ENCODE measurements at places on chromosomes 1 and 21.
A peak's percentile ranks its signal among the peaks of the same experiment; 100 is the strongest.

- DNase-seq = no peak
Observed at GRCh38 chr1:197806718-197807117, 31.4 kb upstream of the DENND1B start.

DNA sequence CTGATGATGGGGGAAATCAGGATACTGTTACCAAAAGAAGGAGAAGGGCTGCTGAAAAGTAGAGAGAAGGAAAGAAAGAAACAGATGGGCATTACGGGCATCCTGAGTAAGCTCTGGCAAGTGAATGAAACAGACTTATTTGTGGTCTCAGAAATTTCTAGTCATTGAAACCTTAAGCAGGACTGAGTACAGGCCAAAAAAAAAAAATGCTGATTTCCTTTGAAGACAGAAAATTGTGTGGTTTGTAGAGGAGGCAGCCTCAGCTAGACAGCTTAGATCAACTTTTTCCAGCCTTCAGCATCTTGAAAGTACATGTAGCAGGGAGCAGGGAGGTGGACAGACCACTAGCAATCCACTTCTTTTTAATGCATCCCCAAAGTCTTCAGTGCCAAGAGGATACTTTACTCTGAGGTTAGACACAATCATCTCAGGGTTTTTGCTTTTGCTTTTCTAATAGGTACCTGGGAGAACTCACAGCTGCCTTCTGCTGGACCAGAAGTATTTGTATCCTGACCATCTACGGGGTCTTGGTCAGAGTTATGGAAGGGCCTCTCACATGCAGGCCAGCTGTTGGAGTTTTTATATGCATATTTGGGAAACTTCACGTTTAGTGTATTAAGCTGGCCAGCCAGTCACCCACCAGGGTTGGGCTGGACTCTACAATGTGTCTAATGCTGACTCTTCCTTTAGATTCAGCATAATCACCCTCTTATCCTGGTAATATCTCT lies 10.6 kb upstream of the CAPZB start:
- no peak for DNase-seq

- DNase-seq = no peak
Observed at GRCh38 chr21:39451332-39452206, at the start of gene SH3BGR. Gene SH3BGR, plus strand, starts transcription at chr21:39451970. Its CDS starts 127 bp downstream, at chr21:39452097.

DNA sequence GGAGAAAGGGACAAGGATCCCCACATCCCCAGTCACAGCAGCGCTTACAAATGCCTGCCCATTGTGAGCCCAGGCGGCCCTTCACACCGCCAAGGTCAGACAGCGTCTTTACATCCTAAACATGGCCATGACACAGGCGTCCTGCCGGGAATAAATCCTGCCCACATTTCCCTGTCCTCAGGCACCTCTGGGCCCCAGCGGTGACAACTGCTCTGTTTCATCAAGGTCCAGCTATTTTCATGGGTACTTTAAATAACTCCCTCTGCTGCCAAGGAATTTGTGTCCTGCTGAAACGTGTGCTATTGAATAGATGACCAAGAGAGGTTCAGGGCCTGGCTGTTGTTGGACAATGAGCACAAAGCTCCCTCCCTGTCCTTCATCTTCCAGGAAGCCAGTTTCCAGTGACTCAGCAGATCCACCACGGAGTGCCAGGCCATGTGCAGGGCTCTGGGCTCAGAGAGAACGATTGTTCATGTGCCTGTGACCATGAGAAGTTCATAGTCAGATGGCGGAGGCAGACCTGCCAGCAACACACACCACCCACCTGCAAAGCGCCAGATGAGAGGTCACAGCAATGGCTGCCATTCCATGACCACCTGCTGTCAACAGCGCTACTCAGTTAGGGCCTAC lies 195.8 kb downstream of the MATN1 start:
- no peak for DNase-seq

- no peak for DNase-seq
Observed at GRCh38 chr1:1230656-1231399, 973 bp downstream of the SDF4 start.

DNA sequence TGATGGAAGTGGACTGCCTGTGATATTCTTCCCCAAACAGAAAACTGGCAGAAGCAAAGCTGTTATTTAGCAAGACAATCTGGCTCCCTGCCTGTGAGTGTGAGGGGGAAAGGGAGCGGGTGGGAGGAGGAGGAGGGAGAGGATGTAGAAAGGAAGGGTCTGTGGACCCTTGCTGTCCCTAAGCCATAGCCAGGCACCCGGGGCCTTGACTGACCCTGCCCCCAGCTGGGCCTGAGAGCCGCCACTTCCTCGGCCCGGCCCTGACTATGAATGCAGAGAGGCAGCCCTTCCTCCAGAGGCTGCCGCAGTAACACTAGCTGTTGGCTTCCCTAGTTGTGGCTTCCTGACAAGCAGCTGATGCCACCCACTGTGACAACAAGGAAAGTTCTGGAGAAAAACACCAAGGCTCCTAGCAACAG lies 13.9 kb downstream of the PLA2G2F start:
- DNase-seq = no peak

DNA sequence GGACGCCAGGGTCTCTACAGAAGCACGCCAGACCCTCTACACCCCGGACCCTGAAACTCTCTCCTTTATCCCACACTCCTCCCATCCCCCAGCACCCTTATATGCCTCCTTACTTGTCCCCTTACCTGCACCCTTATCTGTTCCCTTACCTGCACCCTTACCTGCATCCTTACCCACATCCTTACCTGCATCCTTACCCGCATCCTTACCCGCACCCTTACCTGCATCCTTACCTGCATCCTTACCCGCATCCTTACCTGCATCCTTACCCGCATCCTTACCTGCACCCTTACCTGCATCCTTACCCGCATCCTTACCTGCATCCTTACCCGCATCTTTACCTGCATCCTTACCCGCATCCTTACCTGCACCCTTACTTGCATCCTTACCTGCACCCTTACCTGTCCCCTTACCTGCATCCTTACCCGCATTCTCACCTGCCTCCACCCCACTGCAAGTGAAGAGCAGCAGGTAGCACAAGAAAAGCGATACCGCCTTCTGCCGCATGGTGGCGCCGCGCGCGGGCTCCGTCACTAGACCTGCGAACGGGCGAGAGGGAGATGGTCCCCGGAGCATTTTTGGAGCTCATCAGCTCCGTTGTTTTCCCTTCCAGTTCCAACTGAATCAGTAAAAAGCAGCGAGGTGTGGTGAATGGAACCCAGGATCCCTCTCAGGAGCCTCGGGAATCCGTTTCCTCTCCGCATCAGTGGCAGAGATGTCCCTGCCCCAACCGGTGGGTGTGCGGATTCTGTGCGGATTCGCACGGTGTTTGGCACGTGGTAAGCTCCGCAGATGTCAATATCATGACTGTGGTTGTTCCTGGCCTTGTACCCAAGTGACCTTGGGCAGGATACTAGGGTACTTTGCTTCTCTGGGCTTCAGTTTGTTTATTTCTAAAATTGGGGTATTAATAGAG lies 2.9 kb downstream of the IFI6 start:
- DNase-seq = no peak

- DNase-seq = peak; percentile 60
Observed at GRCh38 chr1:28208818-28209441, 23.9 kb downstream of the DNAJC8 start.

DNA sequence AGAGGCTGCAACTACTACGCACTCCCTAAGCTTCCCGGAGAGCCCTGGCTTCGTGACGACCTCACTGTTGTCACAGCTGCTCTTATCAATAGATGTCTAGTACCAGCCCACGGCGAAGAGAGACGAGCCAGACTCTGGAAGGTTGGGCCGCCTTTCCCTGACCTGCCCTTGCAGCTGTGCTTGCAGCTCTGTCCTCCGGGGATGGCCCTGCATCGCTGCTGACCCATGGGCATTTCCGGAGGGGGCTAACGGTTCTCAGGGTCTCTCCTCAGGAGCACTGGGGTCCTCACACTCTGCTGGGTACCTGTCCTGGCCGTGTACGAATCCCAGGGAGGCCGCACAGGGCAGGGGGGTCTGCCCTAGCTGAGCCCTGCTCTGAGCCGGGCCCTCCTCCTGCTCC lies 93.8 kb upstream of the COL6A1 start:
- no peak for DNase-seq

DNA sequence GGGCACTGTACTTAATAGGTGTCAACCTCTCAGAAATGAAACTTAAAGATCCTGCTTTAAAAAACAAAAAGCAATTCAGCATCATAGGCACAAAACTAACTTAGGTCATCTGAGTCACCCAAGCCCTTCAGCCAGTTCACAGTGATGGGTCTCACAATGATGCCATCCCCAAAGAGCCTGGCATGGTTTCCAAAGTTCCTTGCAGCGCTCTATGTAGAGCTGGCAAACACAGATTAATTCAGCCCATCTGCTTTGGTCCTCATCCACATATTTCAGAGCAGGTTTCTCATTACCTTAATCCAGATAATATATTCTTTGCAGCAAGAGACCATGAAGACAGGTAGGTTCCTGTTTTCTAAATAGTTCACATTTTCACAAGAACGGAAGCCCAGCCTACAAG lies 14.6 kb upstream of the PLA2G2C start:
- no peak for DNase-seq

GRCh38 chr1:245788269-245788668 lies 633.5 kb downstream of the KIF26B start:
- DNase-seq = no peak

GRCh38 chr1:248800459-248800858 lies 25.3 kb downstream of the SH3BP5L start:
- DNase-seq = no peak

DNA sequence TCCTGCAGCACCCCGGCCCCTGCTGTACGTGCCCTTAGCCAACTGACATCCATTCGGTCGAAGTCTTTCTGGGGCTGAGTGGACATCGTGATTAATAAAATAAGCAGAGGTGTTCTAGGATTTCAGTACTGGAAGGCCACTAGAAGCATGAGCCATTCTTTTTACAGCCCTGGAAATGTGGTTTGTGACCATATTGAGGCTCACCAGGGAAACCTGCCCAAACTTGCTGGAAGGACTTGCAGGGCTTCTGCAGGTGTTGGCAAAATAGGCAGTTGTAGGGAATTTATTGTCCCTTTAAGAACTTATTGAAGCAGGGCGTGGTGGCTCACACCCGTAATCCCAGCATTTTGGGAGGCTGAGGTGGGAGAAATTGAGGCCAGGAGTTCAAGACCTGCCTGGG lies 80.8 kb downstream of the DOP1B start:
- DNase-seq = no peak

DNA sequence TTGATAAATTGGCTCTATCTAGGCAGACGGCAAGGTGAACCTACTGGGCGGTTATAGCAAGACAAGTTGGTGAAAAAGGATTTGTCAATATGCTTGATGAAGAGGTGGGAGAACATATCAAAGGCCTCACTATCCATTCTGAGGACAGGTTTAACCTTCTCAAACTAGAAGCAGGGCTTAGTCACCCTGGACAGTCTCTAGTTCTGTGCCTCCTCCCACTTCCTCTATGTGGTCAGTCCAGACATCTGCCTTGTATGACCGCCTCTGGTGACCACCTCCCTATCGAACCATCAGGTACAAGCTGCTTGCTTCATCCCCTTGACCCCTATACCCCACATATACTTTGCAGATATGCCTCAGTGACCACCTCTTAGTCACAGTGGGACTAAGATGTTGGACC lies 2.3 kb upstream of the SCYL3 start:
- DNase-seq = no peak

DNA sequence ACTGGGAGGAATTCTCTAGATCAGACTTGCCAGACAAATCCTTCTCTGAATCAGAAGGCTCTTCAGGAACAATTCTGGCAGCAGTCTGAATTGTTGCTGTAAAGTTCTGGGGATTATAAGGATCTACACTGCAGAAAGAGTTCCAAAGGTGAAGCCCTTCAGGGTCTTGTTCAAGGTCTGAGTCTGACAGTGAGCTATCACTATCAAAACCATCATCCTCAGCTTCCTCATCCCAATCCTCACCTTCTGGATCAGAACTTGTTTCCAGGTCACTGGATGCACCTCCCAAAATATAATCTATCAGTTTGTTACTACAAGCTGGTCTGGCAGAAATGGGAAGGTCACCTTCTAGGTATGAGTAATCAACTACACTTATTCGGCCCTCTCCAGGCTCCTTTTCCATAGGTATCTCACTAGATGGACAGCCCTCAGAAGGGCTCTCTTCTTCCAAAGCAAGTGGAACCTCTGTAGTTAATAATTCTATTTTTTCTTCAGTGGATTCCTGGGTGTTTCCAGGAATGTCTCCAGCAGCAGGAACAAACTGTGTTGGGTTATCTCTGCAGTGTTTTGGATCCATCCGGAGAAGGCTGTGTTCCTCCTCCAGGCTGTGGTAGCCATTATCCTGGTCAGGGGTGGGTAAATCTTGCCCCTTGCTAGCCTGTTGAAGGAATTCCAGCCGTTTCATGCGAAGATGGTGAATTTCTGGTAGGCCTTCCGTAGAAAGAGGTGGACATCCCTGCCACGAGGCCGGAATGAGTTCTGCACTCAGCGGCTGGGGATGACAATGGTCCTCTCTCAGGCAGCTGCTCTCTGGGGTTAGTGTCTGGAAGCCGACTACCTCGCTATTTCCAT lies 1.6 kb downstream of the PPP1R15B start:
- no peak for DNase-seq
